Brain (organoid and tissue), 16 donors: ENCODE measurements at places on chromosomes 7 and 10.

DNA sequence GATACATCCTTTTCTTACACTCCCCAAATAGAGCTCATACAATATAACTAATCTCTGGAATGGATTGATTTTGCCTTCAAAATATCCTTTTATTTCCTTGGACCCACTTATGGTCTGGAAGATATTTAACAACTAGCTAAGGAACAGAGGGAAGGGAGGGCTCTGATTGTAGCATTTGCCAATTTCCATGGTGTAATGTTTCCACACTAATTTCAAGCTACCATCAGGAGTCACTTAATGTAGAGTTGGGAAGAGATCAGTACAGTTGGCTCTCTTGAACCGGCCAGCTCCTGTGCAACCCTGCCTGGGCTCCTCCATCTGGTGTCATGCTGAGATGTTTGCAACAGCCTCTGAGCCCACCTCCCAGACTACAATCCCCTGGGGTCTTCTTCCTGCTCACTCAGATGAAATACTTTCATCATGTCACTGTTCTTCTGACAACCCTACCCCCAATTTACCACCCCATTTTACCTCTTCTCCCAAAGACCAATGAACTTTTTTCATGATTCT lies 8.0 kb upstream of the IL6 start:
- DNase-seq = no peak

DNA sequence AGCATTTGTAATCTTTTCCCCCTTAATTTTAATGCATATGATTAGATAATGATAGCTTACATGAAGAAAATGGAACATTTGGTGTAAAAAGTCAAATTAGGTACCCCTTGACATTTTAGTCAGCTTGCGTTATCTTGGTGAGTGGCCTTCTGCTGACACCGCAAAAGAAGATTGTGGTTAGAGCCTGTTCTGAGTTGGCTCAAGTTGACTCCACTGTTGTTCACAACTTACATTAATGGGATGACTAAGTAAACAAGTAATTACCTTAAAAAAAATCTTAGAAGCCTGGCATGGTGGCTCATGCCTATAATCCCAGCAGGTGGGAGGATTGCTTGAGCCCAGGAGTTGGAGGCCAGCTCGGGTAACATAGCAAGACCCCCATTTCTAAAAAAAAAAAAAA lies 24.2 kb downstream of the TRRAP start:
- no peak for DNase-seq

- no peak for DNase-seq
These were observed 16.6 kb downstream of the LANCL2 start for GRCh38 chr7:55381696-55382095.

DNA sequence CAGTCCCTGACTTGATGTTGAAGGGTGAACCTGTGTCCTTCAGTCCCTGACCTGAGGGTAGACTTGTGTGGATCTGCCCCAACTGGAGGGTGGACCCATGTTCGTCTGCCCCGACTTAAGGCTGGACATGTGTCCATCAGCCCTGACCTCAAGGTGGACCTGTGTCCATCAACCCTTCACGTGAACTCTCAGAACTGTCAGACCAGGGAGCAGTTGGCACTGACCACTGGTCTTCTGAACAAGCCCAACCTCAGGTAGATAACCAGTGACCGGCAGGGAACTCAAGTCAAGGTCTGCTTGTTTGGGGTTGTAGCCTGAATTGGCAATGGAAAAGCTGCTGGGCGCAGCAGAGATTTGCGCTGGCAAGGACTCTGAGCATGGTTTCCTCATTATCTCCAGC lies 96.5 kb downstream of the ADCY1 start:
- no peak for DNase-seq

- DNase-seq = no peak
These were observed 20.3 kb downstream of the ELAPOR2 start for GRCh38 chr7:87038993-87039690.

DNA sequence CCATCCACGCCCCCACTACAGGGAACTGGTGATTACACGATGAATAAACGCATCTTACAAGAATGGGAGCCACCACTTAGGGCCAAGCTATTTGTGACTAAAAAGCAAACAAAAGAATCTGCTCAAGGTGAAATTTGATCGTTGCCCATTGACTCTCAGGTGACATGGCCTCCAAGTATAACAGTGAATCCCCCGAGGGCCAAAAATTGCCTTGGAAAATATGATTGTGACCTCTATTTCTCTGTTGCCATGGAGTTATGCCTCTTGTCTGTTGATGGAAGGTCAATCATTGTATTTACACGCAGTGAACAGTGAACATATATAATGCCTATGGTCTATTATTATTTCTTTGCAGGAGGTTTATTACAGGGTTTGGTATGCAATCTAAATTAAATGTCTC lies 282.3 kb downstream of the KLF6 start:
- no peak for DNase-seq

GRCh38 chr10:5643346-5644067 lies 22.9 kb downstream of the ASB13 start:
- no peak for DNase-seq

DNA sequence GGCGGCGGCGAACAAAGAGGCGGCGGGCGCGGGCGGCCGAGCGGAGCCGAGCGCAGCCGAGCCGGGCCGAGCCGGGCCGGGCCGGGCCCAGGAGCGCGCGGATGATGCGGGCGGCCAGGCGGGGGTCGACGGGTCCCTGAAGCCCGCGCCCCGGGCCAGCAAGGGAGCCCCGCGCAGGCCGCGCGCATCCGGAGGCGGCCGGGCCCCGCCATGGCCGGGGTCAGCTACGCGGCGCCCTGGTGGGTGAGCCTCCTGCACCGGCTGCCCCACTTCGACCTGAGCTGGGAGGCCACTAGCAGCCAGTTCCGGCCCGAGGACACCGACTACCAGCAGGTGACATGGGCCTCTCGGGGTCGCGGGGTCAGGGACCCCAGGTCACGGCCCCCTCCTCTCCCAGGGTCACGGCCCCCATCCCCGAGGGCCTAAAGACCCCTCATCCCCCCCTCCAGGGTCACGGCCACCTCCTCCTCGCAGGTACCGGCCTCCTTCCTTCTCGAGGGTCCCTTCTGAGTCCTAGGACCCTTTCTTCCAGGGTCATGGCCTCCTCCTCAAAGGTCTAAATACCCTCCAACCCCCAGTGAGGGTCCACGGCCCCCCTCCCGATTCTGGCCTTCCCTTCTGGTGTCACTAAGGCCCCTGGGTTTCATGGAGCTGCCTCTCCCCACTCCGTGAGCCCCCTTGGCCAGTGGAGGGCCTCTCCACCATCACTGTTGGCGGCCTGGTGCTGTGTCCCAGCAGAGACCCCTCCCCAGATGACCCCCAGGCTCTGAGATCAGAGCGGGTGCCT lies at the start of gene TTYH3:
Gene TTYH3, plus strand, starts transcription at position 41 of the 787 bp plus-strand sequence. Its CDS starts 170 bp downstream, at position 211.
- DNase-seq = peak; percentile 36

- no peak for DNase-seq
These were observed 3.7 kb downstream of the FUOM start for GRCh38 chr10:133353988-133354605.

DNA sequence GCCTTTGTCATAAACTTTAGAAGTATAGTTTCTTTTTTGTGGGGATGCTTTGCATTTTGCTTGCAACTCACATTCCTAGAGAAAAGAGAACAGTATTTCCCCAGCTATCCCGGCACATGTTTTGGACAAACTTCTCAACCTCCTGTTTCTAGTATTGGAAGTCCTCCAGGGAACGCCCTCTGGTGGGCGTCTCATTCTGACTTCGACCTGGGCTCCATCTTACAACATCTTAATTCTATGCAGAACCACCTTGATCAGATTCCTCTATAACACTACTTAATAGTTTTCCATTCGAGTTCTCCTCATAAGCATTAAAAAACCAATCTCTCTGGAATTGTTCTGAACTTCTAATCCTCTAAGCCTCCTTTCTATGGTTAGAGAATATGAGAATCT lies 139.5 kb upstream of the FZD8 start:
- DNase-seq = no peak

DNA sequence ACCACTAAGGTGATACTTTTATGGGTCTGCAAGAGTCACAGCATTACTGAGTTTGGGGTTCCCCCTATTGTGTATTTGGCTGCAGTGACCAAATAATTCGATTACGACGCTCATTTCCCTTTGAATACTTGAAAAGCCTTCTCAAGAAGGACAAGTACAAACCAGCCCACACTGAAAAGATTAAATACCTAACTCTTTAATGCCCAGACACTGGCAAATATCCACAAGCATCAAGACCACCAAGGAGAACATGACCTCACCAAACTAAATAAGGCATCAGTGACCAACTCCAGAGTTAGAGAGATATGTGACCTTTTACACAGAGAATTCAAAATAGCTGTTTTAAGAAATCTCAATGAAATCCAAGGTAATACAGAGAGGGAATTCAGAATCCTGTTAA lies 31.8 kb upstream of the SFTPD start:
- peak; percentile 8 for DNase-seq

DNA sequence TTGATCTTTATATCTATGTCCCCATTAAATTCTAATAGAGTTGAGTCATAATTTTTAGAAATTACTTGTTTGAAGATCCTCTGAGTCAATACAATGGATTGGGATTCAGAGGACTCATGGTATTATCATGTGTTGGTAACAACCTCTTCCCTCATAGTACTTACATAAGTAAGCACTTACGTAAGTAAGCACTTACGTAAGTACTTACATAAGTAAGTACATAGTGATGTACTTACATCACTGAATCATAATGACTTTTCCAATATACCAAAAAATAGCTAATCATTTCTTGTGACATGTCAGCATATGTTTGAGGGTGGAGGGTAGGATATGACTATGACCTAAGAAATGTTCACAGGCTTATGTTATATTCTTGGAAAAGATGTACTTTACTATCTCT lies 740.5 kb downstream of the SORCS1 start:
- no peak for DNase-seq

- no peak for DNase-seq
These were observed 4.4 kb upstream of the ATXN7L1 start for GRCh38 chr7:105880571-105881330.

DNA sequence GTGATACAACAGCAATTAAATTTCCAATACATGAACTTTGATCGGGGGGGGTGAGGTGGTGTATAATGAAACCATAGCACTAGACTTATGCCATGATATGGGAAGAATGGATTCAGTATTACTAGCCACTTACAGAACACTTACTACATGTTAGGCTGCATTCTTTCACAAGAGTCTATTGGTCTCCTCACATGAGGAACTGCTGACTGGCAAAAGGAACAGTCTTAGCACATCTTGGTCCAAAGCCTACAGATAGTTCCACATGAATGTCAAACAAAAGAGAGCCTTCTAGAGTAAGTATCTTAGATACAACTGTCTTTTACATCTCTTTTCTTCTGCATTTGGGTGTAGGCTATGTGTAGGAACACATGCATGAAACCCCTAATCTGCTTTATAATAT lies 115.9 kb upstream of the DNAJB12 start:
- no peak for DNase-seq

- no peak for DNase-seq
These were observed 24.0 kb downstream of the GSTO2 start for GRCh38 chr10:104293011-104293410.

- no peak for DNase-seq
These were observed 186.8 kb downstream of the ETV1 start for GRCh38 chr7:13802651-13803050.

DNA sequence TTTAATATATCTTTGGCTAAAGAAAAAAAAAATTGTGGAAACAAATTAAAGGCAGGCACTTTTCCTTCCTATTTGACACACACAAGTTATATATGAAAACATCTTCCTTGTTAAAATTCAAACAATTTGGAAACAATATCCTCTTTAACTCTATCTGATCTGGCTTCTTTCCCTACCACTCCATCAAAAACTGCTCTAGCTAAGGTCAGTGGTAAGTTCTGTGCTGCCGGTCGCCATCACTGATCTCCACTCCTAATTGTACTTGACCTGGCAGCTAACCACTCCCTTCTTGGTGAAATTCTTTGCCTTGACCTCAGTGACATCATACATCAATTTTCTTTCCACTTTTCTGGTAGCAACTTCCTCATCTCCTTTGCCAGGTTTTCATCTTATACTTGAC lies 47.9 kb upstream of the MRLN start:
- no peak for DNase-seq

DNA sequence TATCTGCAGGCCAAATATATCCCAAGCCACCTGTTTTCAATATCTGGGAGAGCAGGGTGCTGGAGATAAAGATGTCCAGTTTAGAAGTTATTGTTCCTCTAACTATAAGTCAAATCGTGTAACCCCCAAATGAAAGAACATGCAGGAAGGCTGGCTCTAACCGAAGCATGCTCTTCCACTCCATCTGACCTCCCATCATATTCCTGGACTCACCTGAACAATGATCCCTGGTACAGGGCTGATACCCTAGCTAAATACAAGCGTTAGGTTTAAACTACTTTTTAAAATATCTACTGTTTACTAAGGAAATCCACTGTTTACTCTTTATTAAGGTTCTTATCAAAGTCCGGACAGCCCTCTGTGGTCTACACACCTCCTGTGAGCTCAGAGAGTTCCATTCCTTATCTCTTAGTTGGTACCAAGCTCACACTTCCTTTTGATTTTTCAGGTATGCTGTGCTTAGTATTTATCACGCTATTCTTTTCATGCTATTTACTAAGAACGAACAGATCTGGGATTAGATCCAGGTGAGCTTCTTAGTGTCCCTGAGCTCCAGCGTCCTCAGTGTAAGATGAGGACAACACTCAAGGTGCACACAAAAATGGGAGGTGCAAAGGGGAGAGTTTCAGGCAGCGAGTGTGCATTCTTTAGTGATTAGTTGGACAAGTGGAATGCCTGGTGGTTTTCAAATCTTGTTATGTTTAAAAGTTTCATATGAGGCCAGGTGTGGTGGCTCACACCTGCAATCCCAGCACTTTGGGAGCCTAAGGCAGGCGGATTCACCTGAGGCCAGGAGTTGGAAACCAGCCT lies 23.6 kb upstream of the COBL start:
- no peak for DNase-seq

GRCh38 chr7:73577627-73578341 lies 595 bp downstream of the TBL2 start:
- no peak for DNase-seq

DNA sequence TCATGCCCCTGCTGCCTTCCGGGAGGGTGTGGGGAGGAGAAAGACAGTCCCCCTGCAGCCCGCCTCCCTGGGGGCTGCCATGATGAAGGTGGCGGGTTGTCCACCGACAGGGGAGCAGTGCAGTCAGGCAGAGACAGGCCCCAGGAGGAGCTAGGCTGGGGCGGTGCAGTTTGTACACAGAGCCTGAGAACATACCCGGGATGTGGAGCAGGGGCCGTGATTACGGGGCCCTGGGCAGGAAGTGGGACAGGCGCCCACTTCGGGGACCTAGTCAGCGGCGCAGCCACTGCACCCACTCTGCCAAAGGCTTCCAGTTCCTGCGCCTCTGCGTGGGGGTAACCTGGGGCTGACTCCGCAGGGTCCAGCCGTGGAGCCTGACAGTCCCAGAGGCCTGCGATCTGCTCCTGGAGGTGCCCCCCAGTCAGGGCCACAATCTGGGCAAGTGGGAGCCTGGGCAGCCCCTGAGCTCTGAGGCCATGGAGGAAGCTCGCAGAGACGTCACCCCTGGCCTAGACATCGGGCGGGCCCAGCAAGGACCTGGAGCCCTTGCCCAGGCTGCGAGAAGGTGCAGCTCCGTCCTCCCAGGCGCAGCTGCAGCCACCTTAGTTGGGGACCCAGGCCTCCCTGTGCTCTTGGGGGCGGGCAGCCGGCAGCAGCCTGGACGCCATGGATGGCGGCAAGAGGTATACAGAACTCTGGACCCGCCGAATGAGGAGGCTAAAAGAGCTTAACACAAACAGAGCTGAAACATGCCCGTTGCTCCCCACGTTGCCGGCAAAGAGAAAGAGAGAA lies 1356.8 kb downstream of the XPNPEP1 start:
- DNase-seq = no peak

- DNase-seq = peak; percentile 86
These were observed 26.5 kb downstream of the HDAC9 start for GRCh38 chr7:18521945-18522566.
